Fibroblast of lung (primary cell): ENCODE measurements at places on chromosomes 12 and 14. TPM values are rescaled to one million over a fixed set of nuclear protein-coding genes. Genes with fewer than 3 reads are reported as not detected.

SLC6A12 gene
- under 0.01 TPM in 1 of 2 replicates, not detected in the other for total RNA-seq

SPRING1 gene
- total RNA-seq = 14.9 and 18.8 TPM in 2 replicates

TRHDE gene
- 5.9 and 7.3 TPM in 2 replicates for total RNA-seq

TCHP gene
- 9.2 and 9.4 TPM in 2 replicates for total RNA-seq

CERS5 gene
- total RNA-seq = 36.7 and 51.0 TPM in 2 replicates

RNU4-1 gene
- under 0.01 TPM in 2 replicates for total RNA-seq
